ENCODE measurements at places on chromosomes 4 and X.

- DNase-seq, result no peak
- peak overlapping the region; percentile 86 for H3K27ac ChIP-seq
- no peaks in the 10 kb centered on the region for H3K27me3 ChIP-seq
- H3K4me3 ChIP-seq, result peak overlapping the region; percentile 91
- peaks cover 54% of the 10 kb centered on the region for H3K4me1 ChIP-seq
Measured at GRCh38 chr4:2241003-2241402, 918 bp downstream of the HAUS3 start.

DNA sequence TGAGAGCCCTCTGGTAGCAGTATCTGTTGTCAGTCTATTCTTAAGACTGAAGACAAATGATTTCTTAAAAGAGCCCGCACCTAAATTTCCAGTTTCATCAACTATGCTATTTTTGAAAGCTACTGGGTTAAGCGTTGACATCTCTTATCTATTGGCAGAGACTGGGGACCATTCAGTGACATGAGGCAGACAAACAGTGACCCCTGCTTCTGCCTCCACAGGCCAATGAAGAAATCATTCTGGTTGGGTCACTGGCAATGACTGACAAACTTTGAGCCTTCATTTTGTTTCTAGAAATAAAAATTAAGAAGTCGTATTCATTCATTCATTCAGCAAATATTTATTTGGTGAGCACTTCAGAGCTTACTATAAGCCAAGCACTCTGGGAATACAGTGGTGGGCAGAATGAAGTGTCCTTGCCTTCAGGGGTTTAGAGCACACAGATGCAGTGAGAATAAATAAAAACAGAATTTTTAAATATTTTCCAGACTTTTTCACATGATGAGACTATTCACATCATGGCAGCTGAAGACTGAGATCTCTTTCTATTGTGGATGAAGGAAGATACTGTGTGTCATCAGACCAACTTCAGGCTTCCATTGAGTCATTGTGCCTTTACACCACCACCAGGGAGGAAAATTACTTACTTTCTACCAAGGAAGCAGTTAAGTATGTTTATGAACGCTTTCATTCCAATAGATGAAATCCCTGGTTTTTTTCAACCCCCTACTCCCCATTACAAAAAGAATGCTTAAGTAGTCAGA, 36.0 kb downstream of the SORBS2 start:
- DNase-seq, result no peak
- H3K36me3 ChIP-seq, result no peaks in the 10 kb centered on the region
- no peak overlapping the region for H3K4me3 ChIP-seq
- H3K4me1 ChIP-seq, result no peaks in the 10 kb centered on the region

GRCh38 chr4:12126474-12126873, 697.8 kb upstream of the HS3ST1 start:
- no peak for DNase-seq
- H3K27me3 ChIP-seq, result no peaks in the 10 kb centered on the region
- no peak overlapping the region for H3K27ac ChIP-seq

GRCh38 chrX:102712981-102713625, 855 bp downstream of the GPRASP2 start:
- no peaks in the 10 kb centered on the region for H3K36me3 ChIP-seq
- H3K4me1 ChIP-seq, result peaks cover 13% of the 10 kb centered on the region
- H3K27ac ChIP-seq, result no peak overlapping the region
- peak overlapping the region; percentile 74 for H3K4me3 ChIP-seq
- no peak for DNase-seq
- H3K27me3 ChIP-seq, result peaks cover 13% of the 10 kb centered on the region

- no peaks in the 10 kb centered on the region for H3K27me3 ChIP-seq
- DNase-seq, result no peak
- H3K4me3 ChIP-seq, result no peak overlapping the region
Measured at GRCh38 chr4:107996949-107997788, 7.5 kb downstream of the HADH start.

DNA sequence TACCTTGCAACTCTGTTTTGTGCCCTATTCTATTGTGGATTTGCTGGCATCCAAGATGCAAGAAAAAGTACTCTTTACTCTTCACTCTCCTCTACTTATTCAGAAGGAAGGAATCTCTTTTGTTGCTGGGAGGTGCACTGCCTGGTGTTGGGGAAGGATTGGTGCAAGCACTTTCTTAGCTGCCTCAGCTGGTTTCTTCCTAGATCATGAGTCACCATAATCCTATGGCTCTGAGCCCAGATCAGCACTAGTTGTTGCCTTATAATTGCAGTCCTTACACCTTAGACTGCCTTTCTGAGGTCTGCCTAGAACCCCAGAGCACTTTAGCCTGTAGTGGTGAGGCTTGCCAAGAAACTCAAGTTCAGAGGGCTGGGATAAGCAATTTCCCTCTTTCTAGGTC, 37.0 kb upstream of the CT83 start:
- H3K4me1 ChIP-seq, result no peaks in the 10 kb centered on the region
- no peak overlapping the region for H3K27ac ChIP-seq
- no peaks in the 10 kb centered on the region for H3K36me3 ChIP-seq
- no peak overlapping the region for H3K4me3 ChIP-seq

DNA sequence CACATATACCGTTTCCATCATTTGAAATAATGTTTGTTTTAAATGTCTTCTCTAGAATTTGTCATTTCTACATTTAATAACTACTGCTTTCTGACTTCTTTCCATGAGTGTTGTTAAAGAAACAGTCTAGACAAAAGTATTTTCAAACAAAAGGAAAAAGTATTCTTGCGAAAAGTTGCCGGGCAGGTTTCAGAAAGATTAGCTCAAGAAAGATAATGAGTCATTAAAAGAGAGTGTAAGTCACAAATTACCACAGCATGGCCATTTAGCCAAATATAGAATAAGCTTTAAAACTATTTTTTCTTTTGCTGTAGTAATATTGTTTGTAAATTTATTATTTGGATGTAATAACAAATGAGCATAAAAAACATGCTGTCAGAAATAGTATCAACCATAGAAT, 493.0 kb downstream of the TLL1 start:
- no peaks in the 10 kb centered on the region for H3K27me3 ChIP-seq
- no peak for DNase-seq
- no peaks in the 10 kb centered on the region for H3K36me3 ChIP-seq
- H3K27ac ChIP-seq, result no peak overlapping the region
- H3K4me1 ChIP-seq, result no peaks in the 10 kb centered on the region

DNA sequence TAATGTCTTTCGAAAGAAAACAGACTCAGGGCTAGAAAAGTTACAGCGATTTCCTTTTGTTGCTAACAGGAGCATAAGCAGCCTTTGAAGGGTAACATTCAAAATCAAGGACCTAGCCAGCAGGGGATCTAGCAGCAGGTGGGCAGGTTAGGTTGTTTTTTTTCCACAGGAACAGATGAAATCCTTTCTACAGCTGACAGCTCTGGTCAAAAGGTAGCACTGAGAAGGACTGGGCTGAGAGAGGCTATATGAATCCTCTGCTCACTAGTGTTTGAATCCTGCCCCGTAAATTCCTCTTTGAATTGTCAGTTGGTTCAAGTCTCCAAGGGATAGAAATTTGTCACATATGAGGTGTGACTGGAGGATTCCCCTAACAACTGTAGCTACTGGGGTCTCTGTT, 188.2 kb downstream of the SH2D1A start:
- H3K36me3 ChIP-seq, result no peaks in the 10 kb centered on the region
- H3K27ac ChIP-seq, result no peak overlapping the region
- no peak overlapping the region for H3K4me3 ChIP-seq
- no peaks in the 10 kb centered on the region for H3K4me1 ChIP-seq
- no peak for DNase-seq
- no peaks in the 10 kb centered on the region for H3K27me3 ChIP-seq

DNA sequence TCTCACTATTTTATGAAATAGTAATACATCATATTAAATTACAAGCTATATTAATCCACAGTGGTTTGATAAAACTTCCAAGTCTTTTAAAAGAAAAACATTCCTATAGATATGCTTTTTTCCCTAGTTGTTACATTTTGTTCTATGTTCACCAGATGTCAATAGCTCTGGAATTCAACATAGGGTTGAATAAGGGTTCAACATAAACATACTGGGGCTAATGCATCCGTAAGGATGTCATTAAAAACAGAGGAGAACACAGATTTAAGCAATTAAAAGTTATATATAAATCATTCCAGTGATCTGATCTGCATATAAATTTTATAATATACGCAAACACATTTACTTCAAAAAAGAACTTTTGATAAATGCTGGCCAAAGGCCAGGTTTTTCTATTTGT, 32.5 kb downstream of the SULT1B1 start:
- no peak for DNase-seq
- no peak overlapping the region for H3K27ac ChIP-seq
- no peaks in the 10 kb centered on the region for H3K36me3 ChIP-seq

Measured in activated B cell treated with CpG ODN at 0.5 μM for 24 hours (primary cell).